ENCODE measurements at places on chromosomes 1 and 21.

DNA sequence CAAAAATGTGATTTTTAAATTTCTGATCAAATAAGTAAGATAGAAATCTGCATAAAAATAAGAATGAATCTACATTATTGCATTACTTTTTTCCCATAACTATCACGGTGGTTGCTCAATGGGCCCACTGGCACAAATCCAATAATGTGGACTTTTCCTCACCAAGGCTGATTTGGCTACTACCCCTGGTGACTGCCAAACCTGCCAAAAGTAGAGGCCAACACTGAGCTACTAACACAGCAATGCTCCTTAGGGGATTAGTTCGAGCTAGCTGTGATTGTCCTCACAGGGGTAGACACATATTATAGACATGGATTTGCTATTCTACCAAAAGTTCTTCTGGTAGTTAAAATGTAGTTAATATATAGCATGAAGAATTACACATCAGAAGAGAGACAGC lies 107.7 kb upstream of the ZNHIT6 start:
- no peak for DNase-seq

- no peak for DNase-seq
These were observed 141.4 kb downstream of the SMYD3 start for GRCh38 chr1:246365708-246366107.

- DNase-seq = no peak
These were observed 18.9 kb downstream of the EPB41 start for GRCh38 chr1:28933277-28933676.

DNA sequence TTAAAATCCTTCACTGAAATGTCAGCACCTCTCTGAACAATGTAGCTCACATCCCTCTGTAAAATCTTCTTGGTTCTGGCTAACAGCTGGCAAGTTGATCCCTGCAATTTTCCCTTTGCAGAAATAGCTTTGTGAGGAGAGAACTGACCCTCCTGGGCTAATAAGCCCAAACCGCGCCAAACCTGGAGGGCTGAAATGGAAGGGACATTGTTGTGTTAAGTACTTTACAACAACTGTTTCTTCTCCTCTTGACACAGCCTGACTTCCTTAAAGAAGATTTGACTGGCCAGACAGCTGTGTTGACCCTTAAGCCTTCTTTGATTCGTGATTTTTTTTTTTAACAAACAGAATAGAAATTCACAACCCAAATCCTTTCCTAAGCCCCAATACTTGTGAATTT lies 5.7 kb downstream of the LMX1A start:
- no peak for DNase-seq

GRCh38 chr1:201673093-201673492 lies 134.2 kb downstream of the NAV1 start:
- no peak for DNase-seq

GRCh38 chr1:211531194-211532087 lies 39.5 kb upstream of the RD3 start:
- DNase-seq = no peak

DNA sequence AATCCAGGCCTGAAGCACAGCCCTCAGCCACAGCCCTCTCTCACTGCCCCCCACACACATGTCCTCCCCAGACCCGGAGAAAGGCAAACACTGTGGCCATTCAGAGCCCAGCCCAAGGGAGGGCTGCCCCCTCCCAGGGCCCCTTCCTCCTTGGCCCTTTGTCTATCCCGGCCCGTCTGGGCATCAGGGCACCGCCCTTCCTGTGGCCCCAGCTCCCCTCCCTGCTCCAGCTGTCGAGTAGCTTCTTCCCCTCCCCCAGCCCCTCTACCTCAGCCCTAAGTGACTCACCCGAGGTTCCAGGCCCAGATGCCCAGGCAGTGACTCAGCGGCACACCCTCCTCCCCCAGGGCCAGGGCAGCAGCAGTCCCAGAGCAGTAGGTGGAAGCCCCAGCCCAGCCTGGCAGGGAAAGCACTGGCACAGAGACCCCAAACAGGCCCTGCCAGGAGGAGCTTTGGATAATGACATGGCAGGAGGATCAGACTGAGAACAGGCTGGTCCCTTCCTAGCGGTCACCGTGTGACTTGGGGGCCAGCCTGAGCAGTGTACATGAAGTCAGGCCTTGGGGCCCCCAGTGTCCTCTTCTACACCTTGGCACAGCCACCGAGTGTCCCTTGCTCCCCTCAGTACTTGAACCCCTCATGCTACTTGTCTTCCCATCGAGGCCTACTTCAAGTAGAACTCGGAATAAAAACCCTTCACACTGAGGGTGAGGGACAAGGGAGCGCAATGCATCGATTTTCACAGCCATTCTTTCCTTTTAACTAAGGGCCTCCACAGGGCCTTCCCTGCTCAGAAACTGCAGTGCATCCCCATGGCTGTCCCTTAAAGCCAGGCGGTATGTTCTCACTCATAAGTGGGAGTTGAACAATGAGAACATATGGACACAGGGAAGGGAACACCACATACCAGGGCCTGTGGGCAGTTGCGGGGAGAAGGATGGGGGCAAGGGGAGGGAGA lies 1.0 kb upstream of the S100A2 start:
- peak; percentile 89 for DNase-seq

GRCh38 chr1:236465959-236466303 lies 57.9 kb upstream of the LGALS8 start:
- no peak for DNase-seq

GRCh38 chr1:211687462-211688215 lies 12.2 kb upstream of the NEK2 start:
- DNase-seq = no peak

- no peak for DNase-seq
These were observed 14.0 kb upstream of the RAP1A start for GRCh38 chr1:111605576-111605975.

- no peak for DNase-seq
These were observed 216.2 kb downstream of the SETD4 start for GRCh38 chr21:35843911-35844667.

DNA sequence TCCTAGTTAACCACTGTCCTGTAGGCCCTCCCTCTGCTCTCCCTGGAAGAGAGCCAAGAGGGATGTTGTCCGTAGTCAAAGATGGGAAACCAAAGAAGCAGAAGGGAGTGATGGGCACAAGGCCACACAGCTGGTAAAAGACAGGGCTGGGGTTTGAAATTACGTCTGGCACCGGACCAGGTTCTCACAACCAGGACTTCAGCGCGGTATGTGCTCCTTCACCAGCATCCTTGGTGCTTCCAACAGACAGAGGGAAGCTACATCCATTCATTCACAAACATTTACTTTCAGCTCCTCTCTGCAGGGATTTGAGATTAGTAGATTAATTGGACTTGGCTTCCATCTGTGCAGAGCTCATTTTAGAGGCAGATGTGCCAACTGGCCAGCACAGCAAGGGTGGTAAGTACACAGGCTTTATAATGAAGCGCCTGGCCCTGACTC lies 191.2 kb downstream of the TRABD2B start:
- no peak for DNase-seq

DNA sequence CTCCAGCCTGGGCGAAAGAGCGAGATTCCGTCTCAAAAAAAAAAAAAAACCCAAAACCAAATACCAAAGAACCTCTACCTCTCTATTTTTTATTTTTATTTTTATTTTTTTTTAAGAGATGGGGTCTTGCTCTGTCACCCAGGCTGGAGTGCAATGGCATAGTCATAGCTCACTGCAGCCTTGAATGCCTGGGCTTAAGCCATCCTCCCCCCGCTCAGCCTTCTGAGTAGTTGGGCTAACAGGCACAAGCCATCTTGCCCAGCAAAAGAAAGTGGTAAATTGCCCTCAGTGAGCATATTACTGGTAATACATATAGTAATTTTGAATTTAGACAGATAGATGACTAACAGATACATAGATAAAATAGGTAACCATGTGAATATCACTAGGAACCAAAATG lies 77.4 kb downstream of the ASH1L start:
- DNase-seq = no peak

DNA sequence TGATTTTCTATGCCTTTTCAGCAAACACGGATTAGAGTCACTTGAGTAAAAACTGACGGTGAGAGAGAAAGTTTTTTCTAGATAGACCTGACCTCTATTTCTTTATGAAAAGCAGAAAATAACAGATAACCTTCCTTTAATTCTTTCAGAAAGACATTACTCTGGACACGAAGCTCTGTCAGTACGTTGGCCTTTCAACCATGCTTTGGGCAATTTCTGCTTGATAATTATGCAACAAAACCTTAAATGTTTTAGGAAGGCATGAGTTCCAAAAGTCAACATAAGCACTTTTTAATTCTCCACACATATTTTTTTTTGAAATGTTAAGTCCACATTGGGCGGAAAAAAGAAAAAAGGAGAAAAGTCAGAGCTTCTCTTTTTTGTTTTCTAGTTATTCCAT lies 137.8 kb downstream of the AKT3 start:
- DNase-seq = no peak

GRCh38 chr21:42892582-42892930 lies 553 bp upstream of the NDUFV3 start:
- no peak for DNase-seq

GRCh38 chr1:245091818-245092637 lies 62.8 kb upstream of the KIF26B start:
- DNase-seq = no peak

DNA sequence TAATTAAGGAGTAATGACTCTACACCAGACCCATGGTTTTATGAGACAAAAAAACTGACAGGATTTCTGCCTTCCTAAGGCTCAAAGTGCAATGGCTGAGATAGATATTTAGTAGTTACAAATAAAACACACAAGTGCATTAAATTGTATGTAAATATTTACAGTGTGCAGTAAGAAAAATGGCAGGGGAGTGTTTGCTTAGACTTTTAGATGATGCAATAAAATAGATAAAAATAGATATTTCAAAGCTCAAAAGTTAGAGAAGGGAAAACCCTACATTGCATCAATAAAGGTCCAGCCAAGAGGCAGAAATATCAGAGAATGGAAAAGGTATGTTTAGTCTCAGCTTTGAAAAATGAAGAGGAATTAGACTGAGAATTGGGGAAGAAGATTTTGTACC lies 226.3 kb upstream of the FGGY start:
- no peak for DNase-seq

- DNase-seq = no peak
These were observed 195.8 kb upstream of the PKN2 start for GRCh38 chr1:88488237-88488636.

GRCh38 chr1:34984793-34985608 lies at the start of gene TMEM35B:
Gene TMEM35B (minus strand): TSS chr1:34985347. CDS start chr1:34985305, 42 bp downstream.
- peak; percentile 83 for DNase-seq

DNA sequence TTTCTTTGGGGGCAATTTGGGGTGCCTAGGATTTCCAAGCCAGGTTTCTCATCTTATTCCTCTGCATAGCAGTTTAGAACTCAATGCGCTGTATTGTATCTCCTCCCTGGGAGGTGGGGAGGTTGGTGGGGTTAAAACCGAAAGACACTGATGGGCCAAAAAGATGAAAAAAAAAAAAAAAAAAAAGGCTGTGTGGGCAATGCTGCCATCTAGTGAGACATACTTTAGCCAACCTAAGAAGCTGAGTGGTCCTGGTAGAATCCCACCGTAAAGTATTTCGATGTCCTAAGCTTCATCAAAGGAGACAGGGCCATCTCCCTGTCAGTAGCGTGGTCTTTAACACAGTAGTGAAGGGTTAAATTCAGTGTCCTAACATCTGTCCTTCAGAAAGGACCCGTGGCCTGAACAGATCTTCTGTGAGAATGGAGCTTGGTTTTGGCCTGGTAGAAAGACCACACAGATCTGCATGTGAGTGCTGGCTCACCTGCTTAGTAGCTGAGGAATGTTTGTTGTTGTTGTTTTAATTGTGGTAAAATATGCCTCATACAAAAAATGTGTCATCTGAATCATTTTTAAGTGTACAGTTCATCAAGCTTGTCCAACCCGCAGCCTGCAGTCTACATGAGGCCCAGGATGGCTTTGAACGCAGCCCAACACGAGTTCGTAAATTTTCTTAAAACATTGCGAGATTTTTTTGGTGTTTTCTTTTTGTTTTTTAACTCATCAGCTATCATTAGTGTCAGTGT lies 226.2 kb downstream of the KIF26B start:
- no peak for DNase-seq

DNA sequence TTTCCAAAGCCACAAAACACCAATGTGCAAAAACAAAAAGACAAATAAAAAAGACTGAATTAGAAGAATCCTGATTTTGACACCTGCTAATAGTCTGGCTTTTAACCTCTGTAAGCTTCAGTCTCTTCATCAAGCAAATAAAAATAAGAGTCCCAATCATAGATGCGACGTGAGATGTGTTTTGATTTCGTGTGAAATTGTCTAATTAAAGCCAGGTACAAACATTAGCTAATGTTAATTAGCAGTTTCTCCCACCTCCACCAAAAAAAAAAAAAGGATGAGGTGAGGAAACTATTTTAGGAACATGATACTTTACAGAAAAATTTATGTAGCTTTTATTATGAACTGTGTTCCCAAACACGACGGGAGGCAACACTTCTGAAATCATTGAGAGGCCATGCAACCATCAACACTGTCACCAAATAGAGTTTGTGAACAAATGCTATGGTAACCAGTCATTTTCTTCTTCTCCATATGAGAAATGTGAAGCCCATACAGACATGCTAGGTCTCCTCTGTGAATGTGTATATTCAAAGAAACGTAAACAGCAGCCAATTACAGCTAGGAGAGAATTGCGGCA lies 6.7 kb upstream of the EVI5 start:
- no peak for DNase-seq

GRCh38 chr1:43540653-43541071 lies 10.0 kb downstream of the PTPRF start:
- DNase-seq = no peak

DNA sequence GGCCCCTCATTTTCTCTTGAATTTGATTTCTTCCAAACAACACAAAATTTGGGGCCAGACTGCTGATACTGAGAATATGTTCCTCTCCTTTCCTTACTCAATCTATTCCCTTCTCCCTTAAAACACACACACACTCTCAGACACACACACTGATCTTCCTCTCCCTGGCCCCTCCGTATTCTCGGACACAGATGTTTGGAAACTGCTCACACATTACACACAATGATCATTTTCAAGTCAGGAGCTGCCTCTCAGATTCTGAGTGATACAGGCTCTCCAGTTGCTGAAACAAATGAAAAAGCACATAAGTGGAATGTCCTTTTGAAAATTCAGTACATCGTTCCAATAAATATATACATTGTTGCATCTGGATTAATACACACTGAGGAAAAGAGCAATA lies 161.3 kb downstream of the CLEC20A start:
- DNase-seq = no peak

- peak; percentile 47 for DNase-seq
These were observed 38.0 kb downstream of the ZBTB8OS start for GRCh38 chr1:32612189-32612881.

DNA sequence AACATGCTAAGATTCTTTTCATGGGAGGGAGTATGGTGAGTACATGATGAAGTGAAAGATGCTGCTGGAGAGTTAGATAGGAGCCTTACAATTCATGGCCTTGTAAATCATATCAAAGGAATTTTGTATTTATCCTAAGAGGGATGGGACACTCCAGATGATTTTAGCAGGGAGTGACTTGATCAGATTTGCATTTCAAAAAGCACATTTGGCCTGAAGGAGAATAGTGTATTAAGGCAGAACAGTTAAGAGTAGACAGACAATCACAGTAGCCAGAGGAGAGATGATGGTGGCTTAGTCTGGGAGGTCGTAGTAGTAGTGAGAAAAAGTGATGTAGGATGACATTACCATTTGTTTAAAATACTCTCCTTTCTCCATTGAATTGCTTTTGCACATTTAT lies 48.8 kb downstream of the SYCP1 start:
- DNase-seq = no peak
